Stimulated activated CD8-positive, alpha-beta memory T cell treated with anti-CD3 and anti-CD28 coated beads, Interleukin-4, amount 100 ng/mL, for 48 hours (primary cell): ENCODE measurements at places on chromosomes 1 and 21.
A peak's percentile ranks its signal among the peaks of the same experiment; 100 is the strongest.

DNA sequence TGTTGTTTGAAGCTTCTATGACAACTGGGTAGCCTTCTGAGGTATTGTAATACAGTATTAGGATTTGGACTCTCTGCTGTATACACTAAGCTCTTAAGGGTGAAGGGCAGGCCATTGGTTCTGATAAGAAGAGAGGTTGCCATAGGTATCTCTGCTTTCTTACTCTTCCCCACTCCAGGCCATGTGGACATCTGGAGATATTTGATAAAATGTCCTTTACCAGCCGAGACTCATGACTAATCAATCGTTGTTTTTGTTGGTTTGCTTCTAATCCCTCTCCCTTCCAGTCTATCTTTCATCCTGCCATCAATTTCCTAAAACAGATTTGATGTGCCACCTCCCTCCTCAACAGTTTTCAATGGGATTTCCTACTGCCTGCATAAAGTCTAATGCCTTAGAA lies 64.6 kb upstream of the WDR26 start:
- DNase-seq = no peak

- peak; percentile 52 for DNase-seq
These were observed 720 bp downstream of the LIN9 start for GRCh38 chr1:226308166-226308722.

DNA sequence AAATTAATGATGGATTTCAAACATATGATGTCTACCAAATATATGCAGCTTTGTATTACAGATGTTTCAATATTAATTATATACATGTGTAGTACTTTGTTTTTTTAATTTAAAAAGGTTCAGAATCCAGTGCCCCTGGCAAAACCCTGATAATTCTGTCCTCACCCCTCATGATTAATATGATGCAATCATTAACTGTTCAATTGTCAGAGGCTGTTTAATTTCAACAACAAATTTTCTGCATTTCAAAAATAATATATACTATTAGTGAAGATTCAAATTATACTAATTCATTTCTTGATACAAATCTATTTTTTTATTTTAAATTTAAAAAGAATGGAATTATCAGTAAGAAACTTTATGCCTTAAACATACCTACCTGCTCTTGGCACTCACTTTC lies 162.6 kb downstream of the HHIPL2 start:
- DNase-seq = no peak

- DNase-seq = no peak
These were observed 32.0 kb downstream of the RPS6KC1 start for GRCh38 chr1:213083112-213083445.
